ENCODE measurements at places on chromosomes 1 and 21.

GRCh38 chr1:37448691-37449417 lies 25.5 kb upstream of the ZC3H12A start:
- no peak for DNase-seq

DNA sequence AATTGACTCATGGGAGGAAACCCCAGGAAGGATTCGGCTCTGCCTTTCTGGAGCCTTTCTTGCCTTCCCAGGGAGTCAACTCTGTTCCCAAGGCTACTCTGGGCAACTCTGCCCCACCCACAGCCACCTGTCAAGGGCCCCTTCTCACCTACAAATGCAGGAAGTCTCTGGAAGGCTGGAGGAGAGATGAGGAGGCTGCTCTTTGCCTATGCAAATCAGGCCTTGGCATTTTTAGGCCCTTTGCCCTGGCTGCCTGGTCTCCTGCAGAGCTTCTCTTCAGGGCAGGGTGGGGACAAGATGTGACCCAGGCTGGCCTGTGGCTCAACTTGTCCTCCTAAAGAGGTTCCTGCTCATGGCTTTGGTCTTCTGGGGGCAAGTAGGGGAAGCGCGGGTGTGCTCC lies 5.4 kb downstream of the SLC6A9 start:
- no peak for DNase-seq

DNA sequence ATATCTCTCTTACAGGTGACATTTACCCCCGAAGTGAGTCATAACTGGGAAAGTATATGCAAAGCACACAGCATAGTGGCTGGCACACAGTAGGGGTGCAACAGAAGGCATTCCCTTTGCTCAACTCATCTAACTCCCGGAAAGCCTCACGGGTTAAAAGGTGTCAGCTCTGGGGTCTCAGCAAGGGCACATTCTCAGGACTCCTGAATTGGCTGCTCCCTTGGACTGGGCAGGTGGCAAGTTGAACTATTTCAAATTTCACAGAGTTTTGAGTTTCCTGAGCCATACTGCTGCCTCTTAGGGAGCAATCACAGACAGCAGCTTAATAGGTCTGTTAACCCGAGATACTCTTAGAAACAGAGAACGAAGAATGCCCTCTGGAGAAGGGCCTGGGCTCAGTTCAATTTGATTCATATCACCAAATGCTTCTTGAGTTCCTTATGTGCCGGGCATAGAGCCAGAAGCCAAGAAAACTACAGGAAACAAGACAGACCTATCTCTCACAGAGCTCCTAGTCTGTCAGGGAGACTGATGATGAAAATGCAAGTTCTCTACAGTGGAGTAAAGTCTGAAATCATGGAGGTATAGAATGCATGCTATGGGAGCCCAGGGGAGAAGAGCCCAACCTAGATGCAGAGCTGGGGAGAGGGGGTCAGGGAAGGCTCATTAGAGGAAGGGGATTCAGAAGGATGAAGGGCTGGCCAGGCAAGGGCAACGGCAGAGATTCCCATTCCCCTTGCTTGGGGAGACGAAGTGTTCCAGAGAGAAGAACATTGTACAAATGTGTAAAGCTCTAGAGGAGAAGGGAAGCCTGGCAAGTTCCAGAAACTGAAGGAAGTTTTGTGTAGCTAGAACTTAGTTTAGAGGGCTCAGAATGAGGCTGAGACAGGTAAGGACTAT lies 143.9 kb upstream of the HMGB4 start:
- DNase-seq = no peak

- no peak for DNase-seq
These were observed 100.7 kb upstream of the PDE4B start for GRCh38 chr1:65691972-65692371.

DNA sequence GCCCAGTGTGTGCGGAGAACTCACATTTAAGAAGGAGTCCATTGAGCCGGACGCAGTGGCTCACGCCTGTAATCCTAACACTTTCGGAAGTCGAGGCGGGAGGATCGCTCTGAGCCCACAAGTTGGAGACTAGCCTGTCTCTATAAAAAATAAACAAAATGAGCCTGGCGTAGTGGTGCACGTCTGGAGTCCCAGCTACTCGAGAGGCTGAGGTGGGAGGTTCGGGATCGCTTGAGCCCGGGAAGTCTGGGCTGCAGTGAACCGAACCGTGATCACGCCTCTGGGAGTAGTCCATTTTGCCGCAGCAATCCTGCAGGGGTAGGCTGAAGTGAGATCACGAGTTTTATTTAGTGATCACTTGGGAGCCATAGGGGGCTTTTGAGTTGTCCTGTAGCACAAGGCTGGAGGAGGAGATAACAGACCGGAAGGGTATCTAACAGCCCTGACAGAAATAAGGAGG lies 497 bp upstream of the FUCA1 start:
- no peak for DNase-seq

- DNase-seq = no peak
These were observed 183.6 kb upstream of the RUNX1 start for GRCh38 chr21:35232545-35233176.

- peak; percentile 23 for DNase-seq
These were observed 17.6 kb upstream of the PARP1 start for GRCh38 chr1:226425431-226426031.

DNA sequence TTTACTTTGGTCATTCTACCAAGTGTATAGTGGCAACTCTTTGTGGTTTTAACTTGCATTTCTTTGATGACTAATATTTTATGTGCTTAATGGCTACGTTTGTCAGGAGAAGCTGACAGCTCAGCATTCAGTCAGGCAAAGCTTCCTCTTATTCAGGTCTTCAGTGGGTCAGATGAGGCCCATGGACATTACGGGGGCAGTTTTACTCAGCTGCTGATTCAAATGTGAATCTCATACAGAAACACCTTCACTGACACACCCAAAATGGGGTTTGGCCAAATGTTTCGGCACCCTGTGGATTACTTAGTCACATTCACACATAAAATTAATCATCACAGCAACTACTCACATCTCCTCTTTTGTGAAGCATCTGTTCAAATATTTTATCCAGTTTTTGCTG lies 104.9 kb upstream of the PLD5 start:
- no peak for DNase-seq

DNA sequence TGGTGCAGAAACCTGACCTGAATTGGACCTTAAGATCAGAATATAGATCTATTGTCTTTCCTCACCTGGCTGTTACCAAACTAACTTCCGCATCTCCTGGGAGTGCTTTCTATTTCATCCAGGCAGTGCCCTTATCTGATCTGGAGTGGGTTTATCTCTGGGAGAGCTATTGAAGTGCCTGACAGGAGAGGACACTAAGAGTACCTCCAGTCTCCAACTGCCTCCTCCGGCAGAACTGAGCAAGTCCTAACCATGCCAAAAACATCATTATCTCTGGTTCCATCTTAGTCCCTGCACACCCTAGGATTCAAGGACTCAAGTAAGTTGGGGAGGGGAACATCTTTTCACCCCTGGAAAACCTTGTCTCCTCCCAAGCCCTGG lies 12.4 kb upstream of the KCNJ15 start:
- DNase-seq = no peak

GRCh38 chr21:46021978-46022544 lies 40.5 kb downstream of the COL6A1 start:
- peak; percentile 10 for DNase-seq

DNA sequence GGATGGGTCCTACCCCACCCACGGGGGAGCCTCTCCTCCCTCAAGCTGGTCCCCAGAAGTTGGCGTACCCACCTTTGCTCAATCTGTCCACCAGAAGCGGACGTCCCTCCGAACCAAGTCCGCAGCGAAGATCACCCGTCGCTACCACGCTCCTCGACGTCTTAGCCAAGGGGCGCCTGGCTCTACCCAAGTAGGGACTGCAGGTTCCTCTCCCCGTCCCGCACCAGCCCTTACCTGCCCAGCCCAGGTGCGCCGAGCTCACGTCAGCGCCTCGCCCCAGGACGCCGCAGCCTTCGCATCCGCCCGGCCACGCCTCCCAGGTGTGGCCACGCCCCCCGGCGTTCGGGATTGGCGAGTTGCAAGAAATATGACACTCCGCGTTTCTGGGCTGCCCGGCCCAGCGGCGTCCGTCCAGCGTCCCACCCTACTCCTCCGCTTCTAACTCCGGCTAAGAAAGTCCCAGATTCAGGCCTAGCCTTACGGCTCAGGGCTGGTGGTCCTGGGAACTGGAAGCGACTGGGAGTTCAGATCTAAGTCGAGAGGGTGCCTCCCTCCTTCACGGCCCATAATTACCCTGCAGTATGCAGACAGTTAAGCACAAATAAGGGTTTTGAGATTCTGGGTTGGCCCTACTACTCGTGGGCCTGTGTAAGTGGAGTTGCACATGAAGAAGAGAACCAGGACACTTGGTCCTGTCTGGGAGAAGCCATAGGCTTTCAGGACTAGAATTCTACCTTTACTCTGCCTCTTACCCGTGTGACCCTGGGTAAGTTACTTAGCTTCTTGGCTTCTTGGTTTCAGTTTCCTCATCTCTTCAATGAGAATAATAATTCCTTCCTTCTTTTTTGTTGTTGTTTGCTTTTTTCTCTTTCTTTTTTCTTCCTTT lies at the start of gene IRF6:
Gene IRF6, minus strand, starts transcription at position 268 of the 886 bp plus-strand sequence. CDS start 4,729 bp downstream, outside the sequence.
- DNase-seq = peak; percentile 70

- DNase-seq = no peak
These were observed 75.9 kb downstream of the VWA5B1 start for GRCh38 chr1:20366463-20367115.

- no peak for DNase-seq
These were observed 51.2 kb upstream of the DNAJC6 start for GRCh38 chr1:65258106-65258505.
